ENCODE measurements at places on chromosomes 3 and 15.

- DNase-seq: no peak
Measured at GRCh38 chr3:37171144-37171543, 3.2 kb downstream of the LRRFIP2 start.

GRCh38 chr3:126517291-126517951 lies at the start of gene UROC1:
TSS of gene UROC1 (minus strand) at chr3:126517773. CDS start at chr3:126517719, 54 bp downstream.
- DNase-seq: no peak

- no peak for DNase-seq
Measured at GRCh38 chr3:132232231-132232792, 84.9 kb upstream of the ACP3 start.

GRCh38 chr15:80480171-80480811 lies 76.1 kb downstream of the ARNT2 start:
- DNase-seq: no peak

- DNase-seq: no peak
Measured at GRCh38 chr3:59418836-59419235, 369.0 kb upstream of the CFAP20DC start.

DNA sequence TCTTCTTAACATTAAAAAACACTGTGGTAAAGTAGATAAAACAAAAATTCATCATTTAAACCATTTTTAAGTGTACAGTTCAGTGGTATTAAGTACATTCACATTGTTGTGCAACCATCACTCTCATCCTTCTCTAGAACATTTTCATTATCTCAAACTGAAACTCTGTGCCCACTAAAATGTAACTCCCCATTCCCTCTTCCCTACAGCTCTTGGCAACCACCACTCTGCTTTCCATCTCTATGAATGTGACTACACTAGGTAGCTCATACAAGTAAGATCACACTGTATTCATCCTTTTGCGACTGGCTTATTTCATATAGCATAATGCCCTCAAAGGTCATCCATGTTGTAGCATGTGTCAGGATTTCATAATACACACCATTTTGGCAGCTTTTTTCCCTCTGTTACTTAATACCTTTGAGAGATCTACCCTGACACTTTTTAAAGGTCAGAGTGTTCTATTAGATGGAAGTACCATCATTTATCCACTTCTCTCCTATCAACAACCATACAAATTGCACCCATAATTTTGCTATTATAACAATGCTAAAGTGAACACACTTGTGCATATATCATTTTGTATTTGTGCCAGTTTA lies 42.9 kb upstream of the FRMD4B start:
- no peak for DNase-seq

GRCh38 chr3:88403319-88403718 lies 253.6 kb downstream of the C3orf38 start:
- DNase-seq: no peak

DNA sequence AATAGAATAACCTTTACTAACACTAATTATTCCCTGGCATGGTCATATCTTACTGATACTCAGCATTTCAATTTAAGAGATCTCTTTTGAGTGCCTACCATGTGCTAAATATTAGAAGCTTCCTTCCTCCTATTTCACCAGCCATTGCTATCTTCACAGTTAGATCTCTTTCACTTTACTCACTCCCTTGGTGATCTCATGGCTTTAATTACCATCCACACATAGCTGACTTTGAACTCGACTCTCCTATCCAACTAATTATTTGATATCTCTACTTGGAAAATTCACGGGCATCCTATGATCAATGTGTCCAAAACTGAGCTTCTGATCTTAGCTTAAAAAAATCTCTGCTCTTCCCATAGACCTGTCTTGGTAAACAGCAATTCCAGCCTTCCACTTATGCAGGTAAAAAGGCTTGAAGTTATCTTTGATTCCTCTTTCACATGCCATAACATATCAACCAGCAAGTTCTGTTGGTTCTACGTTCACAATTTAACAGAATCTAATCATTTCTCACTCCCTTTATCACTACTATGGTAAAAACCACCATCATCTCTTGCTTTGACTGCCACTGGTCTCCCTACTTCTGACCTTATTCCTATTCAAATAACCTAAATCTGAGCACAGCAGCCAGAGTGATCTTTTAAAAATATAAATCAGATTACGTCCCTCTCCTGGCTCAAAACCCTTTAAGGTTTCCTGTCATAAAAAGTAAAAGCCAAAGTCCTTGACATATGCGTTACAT lies 41.8 kb downstream of the HLTF start:
- no peak for DNase-seq

DNA sequence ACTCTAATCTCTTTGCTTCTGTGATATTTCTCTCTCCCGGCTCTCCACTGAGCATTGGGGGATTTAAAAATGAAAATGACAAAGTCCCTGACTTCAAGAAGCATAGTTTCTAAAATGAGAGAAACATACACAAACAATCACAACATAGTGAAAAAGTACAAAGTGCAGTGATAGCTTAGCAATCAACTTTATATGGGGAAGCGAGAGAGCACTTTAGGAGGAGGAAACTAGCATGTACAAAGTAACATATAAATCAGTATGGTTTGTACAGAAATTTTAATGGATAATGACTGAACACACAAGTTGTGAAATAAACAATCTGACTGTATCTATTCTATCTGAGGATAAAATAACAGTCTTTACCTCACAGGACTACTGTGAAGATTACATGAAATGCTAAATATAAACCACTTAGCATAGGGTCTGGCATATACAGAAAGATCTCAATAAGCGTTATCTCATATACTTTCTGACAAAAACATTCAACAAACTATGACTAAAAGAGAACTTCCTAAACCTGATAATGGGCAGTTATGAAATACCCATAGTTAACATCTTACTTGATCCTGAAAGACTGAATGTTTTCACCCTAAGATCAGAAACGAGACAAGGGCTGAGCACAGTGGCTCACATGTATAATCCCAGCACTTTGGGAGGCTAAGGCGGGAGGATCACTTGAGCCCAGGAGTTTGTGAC lies 61.2 kb downstream of the PEAK1 start:
- DNase-seq: no peak

Data from central memory CD4-positive, alpha-beta T cell (primary cell).